ENCODE measurements at places on chromosomes 2 and 18.

DNA sequence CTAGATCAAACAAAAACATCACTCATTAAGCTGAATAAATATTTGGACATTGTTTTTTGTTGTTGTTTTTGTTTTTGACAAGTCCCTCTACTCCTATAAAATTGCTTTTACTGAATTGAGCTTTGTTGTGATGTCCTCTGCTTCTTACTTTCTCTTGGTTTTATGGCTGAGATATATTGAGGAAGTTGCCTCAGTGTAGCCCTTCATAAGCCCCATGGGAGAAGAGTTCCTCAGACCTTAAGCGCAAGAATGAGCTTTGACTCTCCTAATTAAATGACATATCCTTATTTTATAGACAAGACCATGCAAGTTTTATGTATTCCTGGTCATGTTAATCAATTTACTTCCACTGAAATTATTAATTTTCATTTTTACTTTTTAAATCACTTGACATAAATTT lies 54.9 kb downstream of the CERKL start:
- DNase-seq = no peak

- DNase-seq = no peak
Observed at GRCh38 chr2:56334622-56335021, 150.8 kb downstream of the CCDC85A start.

DNA sequence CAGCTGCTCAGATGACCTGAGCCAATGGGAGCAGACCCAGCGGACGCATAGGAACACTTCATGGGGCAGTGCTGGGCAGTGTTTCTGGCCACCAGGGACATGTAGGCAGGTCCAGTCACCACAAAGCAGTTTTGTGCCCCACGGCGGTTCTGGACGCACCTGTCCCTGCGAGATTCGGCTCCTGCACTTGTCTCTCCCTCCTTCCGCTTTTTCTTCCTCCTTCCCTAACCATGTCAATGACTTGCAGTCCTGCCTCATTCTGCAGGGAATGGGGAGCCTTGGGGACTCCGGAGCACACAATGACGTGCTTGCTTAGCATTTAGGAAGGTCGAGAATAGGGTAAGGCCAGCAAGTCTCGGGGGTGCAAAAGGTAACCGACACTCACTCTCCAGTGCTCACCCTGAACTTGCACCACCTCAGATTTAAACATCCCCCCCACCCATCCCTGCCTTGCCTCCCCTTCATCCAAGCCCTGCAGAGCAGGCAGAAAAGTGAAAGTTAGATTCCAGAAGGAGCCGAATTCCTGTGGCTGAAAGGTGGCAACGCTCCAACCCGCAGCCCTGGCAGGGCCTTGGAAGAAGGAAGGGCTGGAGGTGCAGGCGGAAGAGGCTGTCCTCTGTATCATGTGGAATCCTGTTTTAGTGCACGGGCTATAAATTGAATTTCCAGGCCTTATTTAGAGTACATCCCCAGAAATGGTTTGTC lies 40.5 kb upstream of the ATG16L1 start:
- no peak for DNase-seq

- no peak for DNase-seq
Observed at GRCh38 chr2:65212619-65213018, 15.0 kb upstream of the ACTR2 start.

DNA sequence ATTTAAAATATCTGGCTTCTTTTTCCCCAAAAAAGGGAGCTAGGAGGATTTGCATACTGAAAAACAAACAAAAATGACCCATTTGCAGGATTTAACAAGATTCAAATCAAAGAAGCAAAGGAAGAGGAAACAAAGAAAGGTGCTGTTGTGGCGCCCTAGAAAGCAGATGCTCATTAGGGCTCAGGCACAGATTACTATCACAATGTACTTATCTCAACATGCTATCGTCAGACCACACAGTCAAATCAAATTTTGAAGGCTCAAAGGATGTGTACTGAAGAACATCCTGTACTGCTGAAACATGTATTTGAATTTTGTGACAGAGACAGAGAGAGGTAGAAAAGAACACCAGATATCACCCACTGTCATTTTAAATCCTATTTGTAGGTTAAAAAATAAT lies 10.9 kb downstream of the RBMS1 start:
- no peak for DNase-seq

DNA sequence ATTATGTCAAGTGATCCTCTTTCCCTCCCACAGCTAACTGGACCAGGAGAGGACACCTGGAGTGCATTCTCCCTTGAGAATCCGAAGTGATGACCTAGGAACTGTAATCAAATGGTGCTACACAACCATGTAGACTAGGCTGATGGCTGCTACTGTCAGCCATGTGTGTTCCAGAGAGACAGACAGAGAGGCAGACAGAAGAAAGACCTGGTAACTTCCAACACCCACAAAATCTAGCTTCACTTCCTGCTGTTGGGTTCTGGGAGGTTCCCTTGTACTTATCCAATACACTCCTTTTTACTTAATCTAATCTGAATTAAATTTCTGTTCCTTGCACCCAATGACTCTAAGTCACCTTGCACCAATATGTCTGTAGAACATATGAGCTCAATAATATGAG lies 72.3 kb downstream of the AAK1 start:
- DNase-seq = no peak

- no peak for DNase-seq
Observed at GRCh38 chr2:108884619-108885018, 98.0 kb downstream of the CCDC138 start.

- no peak for DNase-seq
Observed at GRCh38 chr2:119136872-119137271, 21.7 kb downstream of the C1QL2 start.

DNA sequence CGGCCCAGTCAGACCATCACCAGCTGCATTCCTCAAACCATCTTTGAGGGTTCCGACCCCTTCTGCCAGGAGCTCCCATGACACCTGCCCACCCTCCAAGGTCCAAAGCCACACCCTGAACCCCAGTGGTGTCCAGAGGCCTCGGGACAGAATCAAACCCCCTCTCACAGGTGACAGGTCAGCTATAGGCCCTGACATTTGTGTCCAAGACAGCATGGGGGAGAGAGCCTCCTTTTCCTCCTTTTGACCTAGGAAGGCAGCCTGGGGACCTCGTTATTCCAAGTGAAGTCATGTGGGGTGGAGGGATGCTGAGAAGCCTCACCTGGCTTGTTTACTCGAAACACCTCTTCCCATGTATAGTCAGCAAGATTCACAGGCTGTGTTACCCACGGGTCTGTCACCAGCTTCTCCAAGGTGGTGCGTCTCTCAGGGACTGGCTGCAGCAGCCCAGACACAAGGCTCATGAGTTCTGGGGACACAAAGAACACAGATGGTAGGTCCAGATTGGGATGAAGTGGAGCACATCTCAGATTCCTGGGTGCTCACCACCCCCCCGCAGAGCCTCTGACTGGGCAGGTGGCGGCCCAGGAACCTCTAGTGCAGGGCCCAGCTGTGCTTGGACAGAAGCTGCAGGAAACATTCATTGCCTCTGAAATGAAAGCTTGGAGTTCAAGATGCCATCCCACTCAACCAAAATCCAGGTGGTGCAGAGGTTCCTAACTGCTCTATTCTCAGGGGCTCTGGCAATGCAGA lies 5.1 kb upstream of the MTERF4 start:
- DNase-seq = no peak

DNA sequence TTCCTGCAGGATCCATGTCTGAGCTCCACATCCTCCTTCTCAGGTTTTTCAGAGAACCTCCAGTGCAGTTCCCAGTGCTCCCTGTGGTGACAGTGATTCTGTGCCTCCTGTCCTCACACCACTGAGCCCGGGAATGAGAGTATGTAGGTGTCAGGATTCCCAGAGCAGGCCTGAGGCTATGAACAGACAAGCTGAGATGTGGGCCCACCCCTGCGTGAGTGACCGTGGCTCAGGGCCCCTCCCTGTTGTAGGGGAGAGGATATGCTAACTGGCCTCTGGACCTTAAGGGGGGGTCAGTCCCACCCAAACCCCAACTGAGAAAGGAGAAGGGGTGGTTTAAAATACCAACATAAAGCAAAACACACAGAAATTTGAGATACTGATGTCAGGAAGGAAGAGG lies 104.8 kb upstream of the RAB12 start:
- no peak for DNase-seq

- DNase-seq = no peak
Observed at GRCh38 chr2:179541586-179541985, 277.0 kb upstream of the SESTD1 start.

GRCh38 chr2:27494284-27494943 lies 586 bp downstream of the FNDC4 start:
- DNase-seq = no peak

DNA sequence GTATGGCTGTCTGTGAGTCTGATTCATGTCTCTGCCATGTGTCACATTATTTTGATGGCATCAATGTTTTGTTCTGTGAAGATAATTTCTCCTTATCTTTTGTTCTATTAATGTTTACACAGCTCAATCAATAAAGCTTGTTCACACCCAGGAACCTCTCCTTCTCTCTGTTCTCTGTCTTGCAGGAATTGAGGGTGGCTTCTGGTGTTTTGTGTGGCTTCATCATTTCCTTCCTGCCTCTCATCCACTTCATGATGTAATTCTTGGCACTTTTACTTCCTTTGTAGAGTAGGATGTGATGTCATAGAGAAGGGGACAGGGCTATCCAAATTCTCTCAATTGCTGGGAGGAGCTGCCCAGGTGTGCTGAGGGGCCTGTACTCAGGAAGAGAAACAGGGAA lies 27.2 kb downstream of the ASXL3 start:
- no peak for DNase-seq

- DNase-seq = no peak
Observed at GRCh38 chr2:223416815-223417610, 185.1 kb downstream of the SCG2 start.

- DNase-seq = no peak
Observed at GRCh38 chr2:100195942-100196341, 53.6 kb upstream of the AFF3 start.

- no peak for DNase-seq
Observed at GRCh38 chr2:232229911-232230310, 148.6 kb upstream of the ALPP start.

- peak; percentile 39 for DNase-seq
Observed at GRCh38 chr18:34153711-34154110, 71.0 kb downstream of the NOL4 start.

DNA sequence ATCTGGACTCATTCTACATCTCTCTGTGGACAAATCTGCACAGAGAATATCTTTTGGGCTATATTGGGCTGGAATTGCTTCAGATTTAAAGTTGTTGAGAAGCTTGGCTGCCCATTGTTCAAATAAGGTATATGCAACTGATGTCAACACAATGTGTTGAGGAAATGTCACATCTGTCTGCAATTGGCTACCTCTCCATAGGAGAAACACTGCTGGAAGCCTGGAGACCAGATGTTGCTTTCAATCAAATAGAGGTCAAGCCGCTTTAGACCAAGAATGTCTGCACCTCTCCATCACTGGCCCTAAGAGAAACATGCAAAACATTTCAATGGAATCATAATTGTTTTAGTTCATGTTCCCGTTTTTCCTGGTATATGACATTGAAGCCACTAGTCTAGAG lies 720.2 kb downstream of the SLC4A3 start:
- DNase-seq = no peak

GRCh38 chr2:69109255-69109654 lies 96.3 kb downstream of the ANTXR1 start:
- no peak for DNase-seq

DNA sequence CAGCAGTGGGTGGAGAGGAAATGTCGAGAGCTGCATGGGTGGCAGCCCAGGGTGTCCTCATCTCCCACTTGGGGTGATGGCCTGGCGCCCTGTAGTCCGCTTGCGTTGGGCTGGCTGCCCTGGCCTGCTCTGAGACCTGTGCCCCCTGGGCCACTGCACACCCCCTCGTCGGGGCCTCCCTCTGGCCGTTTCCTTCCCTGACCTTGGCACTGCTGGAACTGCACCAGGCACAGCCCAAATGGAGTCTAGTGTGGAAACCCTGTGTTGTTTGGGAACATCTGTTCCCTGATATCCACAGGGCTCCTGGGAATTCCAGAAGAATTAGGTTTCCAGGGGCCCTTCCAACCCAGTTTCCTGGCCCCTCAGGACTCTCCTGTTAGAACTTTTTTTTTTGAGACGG lies 13.9 kb downstream of the EFHD1 start:
- DNase-seq = no peak

DNA sequence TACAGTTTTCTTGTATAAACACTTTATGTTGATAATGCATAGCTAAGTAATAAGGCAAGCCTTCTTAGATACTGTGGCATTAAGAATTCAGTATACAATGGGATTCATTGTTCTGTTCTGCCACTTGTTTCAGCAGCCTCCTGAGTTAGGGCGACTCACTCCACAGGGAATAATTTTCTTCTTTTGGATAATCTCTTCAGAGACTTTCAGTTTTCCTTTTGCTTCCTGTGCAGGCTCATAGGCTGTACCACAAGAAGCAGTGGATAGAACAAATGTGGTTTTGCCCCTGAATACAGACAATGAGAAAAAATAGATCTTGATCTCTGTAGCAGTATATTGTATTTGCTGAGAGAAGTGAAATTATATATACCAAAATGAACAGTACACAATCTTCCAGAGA lies 298.0 kb downstream of the ZNF407 start:
- no peak for DNase-seq

GRCh38 chr2:234032279-234032856 lies 18.1 kb upstream of the SPP2 start:
- no peak for DNase-seq

DNA sequence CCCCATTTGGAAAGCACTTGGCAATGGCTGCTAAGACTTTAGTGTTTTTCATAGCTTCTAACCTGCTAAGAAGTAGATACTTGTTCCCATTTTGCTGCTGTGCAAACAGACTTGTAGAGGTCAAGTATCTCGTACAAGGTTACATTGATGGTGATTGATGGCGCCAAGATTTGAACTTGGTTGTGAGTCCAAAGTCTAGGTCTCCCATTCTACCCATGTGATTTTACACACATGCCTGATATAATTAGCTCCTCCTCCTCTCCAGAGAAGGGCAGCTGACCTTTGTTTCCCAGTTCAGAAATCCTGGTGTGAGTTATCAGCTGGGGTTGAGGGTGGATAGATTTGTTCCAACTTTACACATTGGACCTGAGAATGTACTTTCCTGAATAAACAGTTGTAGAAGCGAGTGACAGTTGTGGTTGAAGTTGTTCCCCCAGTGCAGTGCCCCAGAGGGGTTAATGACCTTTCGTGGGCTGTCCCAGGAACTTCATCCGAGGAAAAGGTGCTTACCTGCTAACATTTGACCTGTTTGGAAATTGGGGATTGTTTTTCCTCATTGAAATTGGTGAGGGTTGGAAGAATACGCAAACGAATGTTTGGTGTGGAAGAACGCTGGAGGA lies 10.4 kb downstream of the TCF7L1 start:
- no peak for DNase-seq
